NCI-H2081 treated with DMSO at 0.1 percent for 48 hours (cell line): ENCODE measurements at places on chromosomes 7 and 10.

DNA sequence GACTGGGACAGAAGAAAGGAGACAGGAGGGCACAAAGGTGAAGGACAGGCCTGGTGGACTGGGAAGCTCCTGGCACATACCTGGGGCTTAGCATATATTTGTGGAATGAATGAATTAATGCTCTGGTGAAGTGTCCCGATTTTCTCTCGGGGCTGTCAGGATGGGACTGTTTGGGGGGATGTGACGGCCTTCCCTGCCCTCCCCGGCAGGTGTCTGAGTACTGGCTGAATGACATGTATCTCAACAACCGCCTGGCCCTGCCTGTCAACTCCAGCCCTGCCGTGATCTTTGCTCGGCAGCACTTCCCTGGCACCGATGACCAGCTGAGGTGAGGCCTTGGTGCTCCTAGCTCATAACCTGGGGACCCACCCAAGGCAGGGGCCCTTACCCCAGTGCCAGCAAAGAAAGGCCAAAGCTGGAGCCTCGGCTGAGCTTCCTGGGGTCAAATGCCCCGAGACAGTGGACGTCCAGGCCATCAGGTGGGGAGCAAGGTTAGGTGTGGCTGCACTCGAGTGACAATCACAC, 6.5 kb downstream of the CHAT start:
- no peak for DNase-seq

GRCh38 chr7:127504715-127505114, 80.7 kb downstream of the GCC1 start:
- no peak for DNase-seq

- no peak for DNase-seq
Observed at GRCh38 chr7:6221340-6222319, 50.8 kb downstream of the CYTH3 start.

- DNase-seq, result no peak
Observed at GRCh38 chr10:24495666-24496460, 227.8 kb downstream of the ARHGAP21 start.

GRCh38 chr10:59997827-59998525, 91.6 kb upstream of the CCDC6 start:
- no peak for DNase-seq

DNA sequence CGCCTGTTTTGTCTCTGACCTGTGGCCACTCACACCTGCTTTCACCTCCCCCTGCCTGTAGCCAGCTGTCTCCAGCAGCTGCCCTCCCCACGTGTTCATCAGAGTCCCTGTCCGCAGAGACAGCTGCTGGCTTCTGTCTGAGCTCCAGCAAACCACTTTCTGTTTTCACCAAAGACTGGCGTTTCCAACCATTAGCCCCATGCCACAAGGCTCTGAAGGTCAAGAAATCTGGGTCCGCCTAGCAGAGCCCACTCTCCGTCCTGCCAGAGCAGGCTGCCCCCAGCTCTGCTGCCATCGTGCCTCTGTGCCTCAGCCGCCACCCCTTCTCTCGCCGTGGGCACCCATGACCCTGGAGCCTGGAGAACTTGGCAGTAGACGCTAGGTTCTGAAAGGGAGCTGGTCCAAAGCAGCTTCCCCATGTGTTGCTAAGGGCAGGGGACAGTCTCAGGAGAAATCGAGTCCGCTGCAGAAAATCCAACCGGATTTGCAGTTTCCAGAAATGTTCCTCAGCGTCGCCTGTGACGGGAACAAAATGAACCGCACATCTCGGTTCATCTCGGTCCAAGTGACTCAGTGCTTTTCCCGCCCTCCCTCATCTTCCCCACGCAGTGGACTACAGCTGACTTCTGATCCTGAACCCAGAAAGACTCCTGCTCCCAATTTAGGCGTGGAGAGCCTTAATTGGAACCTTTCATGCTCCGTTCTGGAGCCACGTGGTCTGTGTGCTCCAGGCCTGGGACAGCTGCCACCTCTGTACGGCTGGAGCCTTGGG, 28.0 kb downstream of the TMEM120A start:
- no peak for DNase-seq

DNA sequence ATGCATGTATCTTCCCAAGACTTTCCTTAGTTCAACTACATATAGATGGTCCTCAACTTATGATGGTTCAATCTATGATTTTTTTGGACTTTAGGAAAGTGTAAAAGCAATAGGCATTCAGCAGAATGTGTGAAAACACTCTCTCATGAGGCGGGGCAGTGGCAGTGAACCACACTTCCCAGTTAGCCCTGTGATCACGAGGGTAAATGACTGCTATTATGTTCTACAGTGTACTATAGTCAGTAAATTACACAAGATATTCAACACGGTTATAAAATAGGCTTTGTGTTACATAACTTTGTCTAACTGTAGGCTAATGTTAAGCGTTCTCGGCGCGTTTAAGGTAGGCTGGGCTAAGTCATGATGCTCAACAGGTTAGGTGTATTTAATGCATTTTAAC, 169.3 kb downstream of the AMPH start:
- no peak for DNase-seq

DNA sequence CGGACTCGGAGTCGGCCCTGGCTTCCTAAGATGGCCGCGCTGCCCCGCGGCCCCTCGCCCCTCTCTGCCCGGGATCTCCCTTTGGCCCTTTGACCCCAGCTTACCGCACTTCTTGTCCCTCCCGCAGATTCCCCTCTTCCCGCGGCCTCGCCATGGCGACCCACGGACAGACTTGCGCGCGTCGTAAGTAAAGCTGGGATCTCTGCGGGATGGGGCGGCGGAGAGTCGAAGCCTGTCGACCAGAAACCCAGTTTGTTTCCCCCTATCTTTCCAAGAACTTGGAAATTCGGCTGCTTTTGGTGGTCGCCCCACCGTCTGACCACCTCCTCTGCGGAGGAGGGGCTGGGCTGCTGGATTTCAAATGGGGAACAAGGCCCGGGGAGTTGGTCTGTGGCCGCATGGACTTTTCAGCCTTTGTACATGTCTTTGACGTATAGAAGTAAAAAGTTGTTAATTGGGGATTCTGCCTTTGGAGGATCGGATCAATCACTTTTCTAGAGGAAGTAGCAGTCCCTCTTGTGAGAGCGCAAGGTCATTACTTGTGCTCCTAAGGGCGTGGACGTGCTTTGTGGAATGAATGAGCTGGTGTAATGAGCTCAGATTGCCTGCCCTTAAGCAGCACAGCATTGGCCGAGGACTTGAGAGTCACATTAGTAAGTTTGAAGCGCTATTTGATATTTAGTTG, 553 bp downstream of the VDAC2 start:
- DNase-seq, result no peak

DNA sequence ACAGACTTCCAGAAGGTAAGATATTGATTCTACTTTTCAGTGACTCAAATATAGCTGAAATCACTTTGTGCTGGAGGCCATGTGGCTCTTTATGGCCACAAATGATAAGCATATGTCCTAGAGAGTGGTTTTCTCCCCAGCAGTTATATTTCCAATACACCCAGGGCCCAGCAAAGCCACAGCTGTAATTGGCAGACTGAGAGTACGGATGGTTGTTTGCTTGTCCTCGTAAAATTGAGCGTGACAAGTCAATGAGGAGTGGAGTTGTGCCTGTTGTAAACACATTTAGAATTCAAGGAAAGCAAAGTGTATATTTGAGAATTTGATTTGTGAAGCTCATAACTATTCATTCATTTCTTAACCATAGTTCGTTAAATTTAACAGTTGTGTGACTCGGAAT, 201.8 kb downstream of the LHFPL3 start:
- no peak for DNase-seq

- DNase-seq, result no peak
Observed at GRCh38 chr7:111975346-111975745, 230.9 kb downstream of the DOCK4 start.

GRCh38 chr7:28700790-28701203, 257.3 kb downstream of the TRIL start:
- DNase-seq, result peak; percentile 51

DNA sequence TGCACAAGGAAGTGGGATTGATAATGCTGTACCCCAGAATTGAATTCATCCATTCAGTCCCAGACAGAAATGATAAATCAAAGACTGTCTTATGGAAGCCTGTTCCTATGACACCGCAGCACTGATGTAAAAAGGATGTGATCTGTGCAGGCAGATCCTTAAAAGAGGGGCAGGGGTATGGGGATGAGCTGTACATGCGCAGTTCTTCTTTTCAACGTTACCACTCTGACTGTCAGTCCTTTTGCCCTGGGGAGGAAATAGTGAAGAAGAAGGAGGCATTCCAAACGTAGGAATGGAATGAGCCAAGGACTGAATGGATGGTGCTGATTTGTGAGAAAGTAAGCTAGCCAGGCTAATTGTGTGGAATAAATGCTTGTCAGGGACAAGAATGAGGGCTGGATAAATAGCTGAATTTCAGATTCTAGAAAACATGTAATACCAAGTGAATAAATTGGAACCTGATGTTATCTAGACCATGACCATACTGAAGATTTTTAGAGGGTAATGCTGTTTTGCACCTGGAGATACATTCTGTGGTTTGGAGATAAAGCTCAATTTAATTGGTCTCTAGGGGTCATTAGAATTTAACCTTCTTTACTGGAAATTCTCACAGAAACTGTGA, 509.3 kb downstream of the SORCS3 start:
- DNase-seq, result no peak

- no peak for DNase-seq
Observed at GRCh38 chr7:107837145-107837512, 34.1 kb upstream of the SLC26A3 start.

DNA sequence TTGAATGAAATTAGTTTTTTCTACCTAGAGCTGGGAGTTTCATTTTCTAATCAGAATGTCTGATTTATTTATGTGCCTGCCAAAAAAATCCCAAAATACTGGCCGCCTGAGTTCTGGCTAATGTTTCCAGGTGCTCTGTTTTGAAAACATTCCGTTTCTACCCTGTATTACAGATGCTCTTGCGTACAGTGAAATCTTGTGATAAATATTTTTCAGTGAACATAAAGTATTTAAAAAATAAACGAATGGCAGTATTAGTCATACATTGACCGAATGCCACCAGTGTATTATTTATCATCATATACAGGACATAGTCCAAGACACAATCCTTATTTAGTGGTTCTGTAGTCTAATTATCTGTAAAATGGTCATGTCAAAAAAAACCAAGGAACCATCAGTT, 102.8 kb downstream of the KAT6B start:
- no peak for DNase-seq

- DNase-seq, result no peak
Observed at GRCh38 chr7:17939606-17940301, 540 bp downstream of the SNX13 start.

- DNase-seq, result no peak
Observed at GRCh38 chr10:73246322-73246645, 771 bp downstream of the DNAJC9 start.

GRCh38 chr10:123402656-123403055, 248.5 kb downstream of the BUB3 start:
- no peak for DNase-seq

DNA sequence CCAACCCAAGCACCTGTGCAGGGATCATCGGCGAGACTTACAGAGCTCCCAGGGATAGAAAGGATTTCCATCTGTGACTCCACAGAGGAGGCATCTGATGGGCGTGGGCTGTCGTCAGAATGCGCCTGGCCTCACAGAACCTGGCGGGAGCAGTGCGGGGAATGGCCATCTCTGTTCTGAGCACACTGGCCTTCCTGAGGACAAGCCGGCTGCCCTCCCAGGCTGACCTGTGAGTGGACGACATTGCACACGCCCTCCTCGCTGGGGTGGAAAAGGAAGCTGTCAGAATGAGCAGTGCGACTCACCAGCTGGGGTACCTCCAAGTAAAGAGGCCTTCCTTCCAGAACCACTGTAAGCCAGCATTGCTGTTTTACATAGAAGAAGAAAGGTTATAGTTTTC, 234.6 kb upstream of the PITRM1 start:
- no peak for DNase-seq

DNA sequence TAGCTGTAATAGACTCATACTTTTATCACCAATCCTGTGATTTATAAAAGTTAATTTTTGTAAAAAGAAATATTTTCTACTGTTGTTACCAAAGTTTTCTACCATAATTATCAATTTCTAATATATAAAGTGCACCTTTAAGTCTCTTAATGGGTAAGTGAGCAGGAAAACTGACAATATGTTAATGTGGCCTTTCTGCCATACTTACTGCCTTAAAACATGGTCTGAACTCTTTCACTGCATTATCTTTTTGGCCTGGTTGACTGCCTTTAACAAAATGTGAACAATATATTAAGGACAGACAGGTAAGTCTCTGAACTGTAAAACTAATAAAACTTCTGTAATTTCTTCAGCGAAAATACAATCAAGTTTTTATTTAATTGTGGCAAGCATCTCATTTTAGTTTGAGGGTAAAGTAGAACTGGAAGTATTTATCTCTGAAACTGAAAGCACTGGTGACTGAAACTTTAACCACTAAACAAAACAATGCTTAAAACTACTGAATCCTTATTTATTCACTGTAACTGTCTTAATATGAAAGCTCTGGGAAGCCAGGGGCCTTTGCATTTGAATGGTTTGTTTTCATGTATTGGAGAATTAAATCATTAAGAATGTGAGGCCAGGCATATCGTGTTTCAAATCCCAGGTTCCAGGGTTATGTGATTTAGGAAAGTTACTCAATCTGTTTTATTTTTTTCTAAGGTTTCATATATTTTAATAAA, 948.8 kb upstream of the POT1 start:
- DNase-seq, result no peak

DNA sequence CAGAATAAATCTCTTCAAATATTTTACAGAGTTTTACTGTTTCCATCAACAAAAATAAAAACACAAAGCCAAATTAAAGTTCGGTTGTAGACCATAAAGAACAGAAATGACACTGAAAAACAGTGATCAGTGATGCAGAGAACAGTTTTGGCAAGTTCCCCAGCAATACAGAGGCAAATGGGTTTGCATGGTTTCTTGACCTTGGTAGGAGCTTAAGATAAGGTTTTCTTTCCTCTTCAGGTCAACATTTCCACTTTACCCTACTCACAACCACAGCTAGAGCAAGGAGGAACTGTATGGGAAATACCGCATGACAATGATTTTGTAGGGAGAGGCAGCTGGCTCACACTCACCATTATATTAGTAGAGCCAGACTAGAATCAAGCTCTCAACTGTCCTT, 199.5 kb downstream of the SH2D4B start:
- no peak for DNase-seq

GRCh38 chr10:132728741-132729140, 57.2 kb downstream of the NKX6-2 start:
- no peak for DNase-seq

DNA sequence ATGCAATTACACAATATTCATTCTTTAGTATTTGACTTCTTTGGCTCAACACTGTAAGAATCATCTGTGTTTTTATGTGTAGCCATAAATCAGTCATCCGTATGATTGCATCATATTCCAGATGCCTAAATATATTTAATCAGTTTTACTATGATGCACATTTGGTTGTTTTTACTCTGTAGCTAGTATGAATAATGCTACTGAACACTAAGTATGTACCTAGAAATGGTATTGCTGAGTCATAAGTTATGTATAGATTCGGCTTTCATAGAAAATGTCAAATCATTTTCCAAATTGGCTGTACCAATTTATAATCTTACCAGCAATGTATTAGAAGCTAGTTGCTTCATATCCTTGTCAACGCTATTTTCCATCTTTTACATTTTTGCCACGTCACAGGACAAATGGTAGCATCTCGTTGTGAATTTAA, 197.3 kb upstream of the PLXNA4 start:
- no peak for DNase-seq

GRCh38 chr10:59177836-59178235, 1.4 kb downstream of the PHYHIPL start:
- no peak for DNase-seq

- DNase-seq, result no peak
Observed at GRCh38 chr7:140698477-140698876, 2.0 kb downstream of the NDUFB2 start.
